T-helper 17 cell (primary cell): ENCODE measurements at places on chromosomes 16 and 17. TPM values are rescaled to one million over a fixed set of nuclear protein-coding genes. Genes with fewer than 3 reads are reported as not detected.

- DNase-seq = no peak
Measured at GRCh38 chr17:2120586-2121335, 65.9 kb downstream of the HIC1 start.

GRCh38 chr16:47958726-47959125 is 197.1 kb downstream of the ABCC12 start:
- DNase-seq = no peak

DNA sequence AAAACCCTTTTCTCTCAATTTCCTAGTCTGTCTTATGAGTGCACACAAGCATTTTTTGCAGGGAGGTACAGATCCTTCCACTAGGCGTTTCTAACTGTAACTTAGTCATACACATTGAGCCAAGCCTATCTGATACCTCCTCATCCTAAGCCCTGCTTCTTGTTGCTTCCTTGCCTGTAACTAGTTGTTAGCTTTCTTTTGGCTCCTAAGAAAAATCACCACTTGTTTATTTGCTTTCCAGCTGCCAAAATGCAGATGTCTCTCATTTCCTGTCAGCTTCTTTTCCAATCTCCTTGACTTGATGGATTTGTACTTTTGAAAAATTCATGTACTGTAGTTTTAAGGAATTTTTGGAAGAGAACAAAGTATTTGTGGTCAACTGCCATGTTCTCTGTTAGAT is 73.7 kb downstream of the TNRC6C start:
- no peak for DNase-seq

GRCh38 chr16:18037051-18037450 is 299.5 kb downstream of the NPIPA8 start:
- no peak for DNase-seq

- DNase-seq = no peak
Measured at GRCh38 chr17:16649585-16649984, 4.1 kb downstream of the ZNF624 start.

GRCh38 chr17:31508288-31509094 is 117.0 kb downstream of the RAB11FIP4 start:
- DNase-seq = no peak

GRCh38 chr17:81230043-81230820 is 7.5 kb upstream of the CEP131 start:
- DNase-seq = no peak

GRCh38 chr16:59733321-59733720 is 999.2 kb upstream of the GOT2 start:
- DNase-seq = no peak

GRCh38 chr17:31560616-31561235 is 169.3 kb downstream of the RAB11FIP4 start:
- no peak for DNase-seq

GRCh38 chr17:75077072-75077495 is 10.7 kb upstream of the SLC16A5 start:
- no peak for DNase-seq

GRCh38 chr17:2212400-2212981 is 91.1 kb downstream of the SMG6 start:
- no peak for DNase-seq

- no peak for DNase-seq
Measured at GRCh38 chr16:12501707-12502457, 301.8 kb downstream of the CPPED1 start.

GRCh38 chr16:29710227-29711219 is 31.5 kb downstream of the QPRT start:
- DNase-seq = no peak

GRCh38 chr17:17090642-17091103 is 48.4 kb downstream of the MPRIP start:
- DNase-seq = no peak

- no peak for DNase-seq
Measured at GRCh38 chr16:74015953-74016352, 280.7 kb upstream of the PSMD7 start.

- DNase-seq = no peak
Measured at GRCh38 chr16:89257757-89258465, 40.4 kb downstream of the ZNF778 start.

- no peak for DNase-seq
Measured at GRCh38 chr17:1592751-1593629, 30.4 kb upstream of the PITPNA start.

DNA sequence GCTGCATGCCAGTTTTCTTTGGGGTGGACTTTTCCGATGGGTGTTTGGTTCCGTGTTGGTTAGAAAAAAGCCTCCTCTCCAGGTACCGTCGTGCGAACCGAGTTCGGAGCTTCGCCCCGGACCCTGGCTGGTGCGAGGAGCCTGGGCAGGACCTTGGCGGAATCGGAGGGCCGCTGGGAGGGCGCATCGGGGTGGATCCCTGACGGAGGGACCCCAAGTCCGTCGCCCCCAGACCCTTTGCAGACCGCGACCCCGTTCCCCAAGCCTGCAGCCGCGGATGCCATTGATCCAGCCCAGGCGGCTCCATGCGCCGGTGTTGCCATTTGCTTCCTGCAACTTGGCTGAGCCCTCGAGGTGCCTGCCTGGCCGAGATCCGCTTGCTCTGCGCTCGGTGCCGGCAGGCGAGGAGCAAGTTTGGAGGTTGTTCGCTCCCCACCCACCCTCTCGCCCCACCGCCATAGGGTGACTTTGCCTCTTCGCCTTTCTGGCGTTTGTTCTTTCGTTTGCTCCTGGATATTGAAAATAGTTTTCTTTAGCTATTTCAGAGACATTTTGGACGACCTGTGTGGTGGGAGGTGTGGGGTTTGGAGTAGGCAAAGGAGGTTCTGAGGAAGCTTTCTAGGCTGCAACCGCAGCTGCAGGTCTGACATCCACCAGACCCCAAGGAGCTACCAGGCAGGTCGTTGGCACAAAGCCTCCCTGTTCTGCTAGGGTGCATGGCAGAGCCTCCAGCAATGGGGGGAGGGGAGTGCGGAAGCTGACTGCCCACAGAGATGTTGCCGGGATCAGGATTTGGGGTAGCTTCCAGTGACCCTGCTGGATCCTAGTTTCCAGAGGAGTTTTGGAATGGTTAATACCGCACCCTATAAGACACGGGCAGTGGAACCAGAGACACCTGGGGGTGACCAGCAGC is 58.2 kb downstream of the RAP1GAP2 start:
- DNase-seq = no peak

- no peak for DNase-seq
Measured at GRCh38 chr17:75645889-75646637, 12.8 kb downstream of the SMIM5 start.

DNA sequence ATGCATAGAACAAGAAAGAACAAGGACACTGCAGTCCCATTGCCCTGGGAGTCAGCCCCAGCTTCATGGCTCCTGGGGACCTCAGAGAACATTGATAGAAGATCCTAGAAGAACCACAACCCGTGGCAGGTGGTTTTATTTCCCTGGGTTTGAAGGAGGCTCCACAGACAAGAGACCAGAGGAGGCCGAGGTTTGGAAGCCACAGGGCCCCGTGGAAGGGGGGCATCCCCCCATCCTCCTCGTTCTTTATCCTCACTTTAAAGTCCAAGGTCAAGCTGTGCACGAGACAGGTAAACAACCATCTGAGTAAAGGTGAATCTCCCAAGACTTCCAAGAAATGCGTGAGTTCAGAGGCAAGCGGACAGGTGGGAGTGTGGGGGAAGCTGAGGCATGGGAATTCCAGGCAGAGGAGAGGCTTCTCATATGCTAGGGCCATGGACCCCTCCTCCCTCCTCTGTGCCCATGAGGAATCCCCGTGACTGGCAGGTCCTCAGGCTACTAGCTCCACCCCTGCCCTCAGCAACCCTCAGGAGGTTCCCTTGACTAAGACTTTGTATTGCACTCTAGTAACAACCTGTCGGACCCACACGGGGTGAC is 849 bp upstream of the SULT1A1 start:
- DNase-seq = no peak

- DNase-seq = no peak
Measured at GRCh38 chr17:52157603-52158449, 688 bp downstream of the CA10 start.

GRCh38 chr16:30143347-30143702 is 20.3 kb upstream of the MAPK3 start:
- no peak for DNase-seq

The CA7 gene
- not detected for total RNA-seq

The CCL7 gene
- total RNA-seq = not detected

The NLGN2 gene
- total RNA-seq = 5.1 TPM

The PRSS33 gene
- total RNA-seq = not detected

The BIRC5 gene
- 0.40 TPM for total RNA-seq

The HS3ST6 gene
- total RNA-seq = not detected

The ATP2A1 gene
- 1.7 TPM for total RNA-seq

The ABCA8 gene
- not detected for total RNA-seq

The COPZ2 gene
- not detected for total RNA-seq

The CTRB1 gene
- not detected for total RNA-seq

The RAB11FIP4 gene
- total RNA-seq = 47.4 TPM
